ENCODE measurements at places on chromosomes 1 and 21.

DNA sequence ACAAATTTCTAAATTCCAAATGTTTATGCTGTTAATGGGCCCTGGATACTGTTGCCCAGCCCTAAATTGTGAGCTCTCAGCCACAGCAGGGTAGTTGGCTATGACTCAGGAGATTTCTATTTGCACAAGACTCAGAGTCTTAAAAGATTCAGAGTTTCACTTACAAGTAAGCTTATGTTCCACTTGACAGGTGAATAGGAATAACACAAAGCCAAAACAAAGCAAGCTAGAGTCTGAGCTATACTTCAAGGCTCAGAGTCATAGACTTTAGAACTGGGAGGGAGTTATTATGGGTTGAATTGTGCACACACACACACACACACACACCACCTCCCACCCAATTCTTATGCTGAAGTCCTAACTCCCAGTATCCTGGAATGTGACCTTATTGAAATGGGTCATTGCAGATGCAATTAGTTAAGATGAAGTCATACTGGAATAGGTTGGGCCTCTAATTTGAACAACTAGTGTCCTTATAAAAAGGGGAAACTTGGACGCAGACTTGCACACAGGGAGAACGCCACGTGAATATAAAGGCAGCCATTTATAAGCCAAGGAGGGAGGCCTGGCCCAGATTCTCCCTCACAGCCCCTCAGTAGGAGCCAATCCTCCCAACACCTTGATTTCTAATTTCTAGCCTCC is 30.2 kb downstream of the PRDX6 start:
- no peak for DNase-seq

DNA sequence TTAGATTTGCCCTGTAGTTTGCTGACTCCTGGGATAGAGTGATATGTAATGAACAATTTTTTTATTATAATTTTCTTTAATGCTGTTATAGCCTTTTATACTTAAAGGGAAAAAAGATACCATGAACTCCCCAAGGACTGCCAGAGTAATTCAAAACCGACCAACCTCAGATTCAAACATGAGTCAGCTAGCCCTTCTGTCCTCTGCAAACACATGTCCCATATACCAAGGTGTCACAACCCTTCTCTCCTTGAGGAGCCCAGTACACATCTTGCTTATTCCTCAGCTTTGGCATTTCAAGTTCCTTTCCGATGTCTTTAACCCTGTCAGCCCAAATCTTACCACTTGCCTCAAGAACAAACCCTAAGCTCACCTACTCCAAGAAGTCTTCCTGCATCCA is 184.9 kb downstream of the KCNH1 start:
- DNase-seq = no peak

- no peak for DNase-seq
These were observed 618.2 kb upstream of the CAMK1G start for GRCh38 chr1:208965351-208965750.

GRCh38 chr1:57325536-57325935 is 98.3 kb downstream of the DAB1 start:
- no peak for DNase-seq

GRCh38 chr21:32184485-32184884 is 94.4 kb downstream of the MIS18A start:
- DNase-seq = no peak

- no peak for DNase-seq
These were observed 31.1 kb downstream of the CNST start for GRCh38 chr1:246597340-246597739.

DNA sequence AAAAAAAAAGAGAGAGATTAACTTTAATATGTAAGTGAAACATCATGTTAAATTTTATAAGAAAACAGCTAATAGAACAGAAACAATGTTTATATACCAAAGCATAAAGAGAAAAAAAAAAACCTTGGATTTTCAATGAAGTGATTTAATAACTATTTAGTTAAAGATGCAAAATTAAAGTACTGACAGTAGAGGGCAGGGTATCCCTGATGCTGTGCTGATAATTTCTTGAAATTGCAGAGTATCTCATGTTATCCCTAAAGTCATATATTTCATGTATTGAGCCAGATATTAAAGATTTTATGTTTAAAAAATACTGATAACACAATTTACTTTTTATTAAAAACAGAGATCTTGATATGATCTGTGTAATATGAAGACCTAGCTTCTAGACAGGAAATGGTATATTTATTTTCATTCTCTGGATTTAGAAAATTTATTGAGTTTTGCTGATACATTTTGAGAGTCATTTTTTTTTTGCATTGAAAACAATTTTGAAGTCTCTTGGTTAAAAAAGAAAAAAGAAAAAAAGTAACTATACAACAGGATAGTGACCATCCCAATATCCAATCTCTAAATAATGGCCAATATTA is 273.2 kb downstream of the USP25 start:
- DNase-seq = no peak

DNA sequence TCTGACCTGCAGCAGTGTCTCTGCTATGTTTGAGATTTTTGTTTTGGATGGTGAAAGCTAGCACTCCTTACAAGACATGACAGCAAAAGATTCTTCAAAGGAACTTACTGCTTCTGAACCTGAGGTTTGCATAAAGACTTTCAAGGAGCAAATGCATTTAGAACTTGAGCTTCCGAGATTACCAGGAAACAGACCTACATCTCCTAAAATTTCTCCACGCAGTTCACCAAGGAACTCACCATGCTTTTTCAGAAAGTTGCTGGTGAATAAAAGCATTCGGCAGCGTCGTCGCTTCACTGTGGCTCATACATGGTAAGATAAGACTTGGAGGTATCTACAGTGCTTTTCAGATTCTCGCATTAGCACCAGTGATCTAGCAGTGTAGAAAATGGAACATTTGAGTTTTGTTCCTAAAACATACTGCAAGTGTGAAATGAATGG is 200.2 kb downstream of the PDE4B start:
- DNase-seq = no peak

GRCh38 chr1:46613661-46614603 is 2.7 kb downstream of the MOB3C start:
- no peak for DNase-seq

DNA sequence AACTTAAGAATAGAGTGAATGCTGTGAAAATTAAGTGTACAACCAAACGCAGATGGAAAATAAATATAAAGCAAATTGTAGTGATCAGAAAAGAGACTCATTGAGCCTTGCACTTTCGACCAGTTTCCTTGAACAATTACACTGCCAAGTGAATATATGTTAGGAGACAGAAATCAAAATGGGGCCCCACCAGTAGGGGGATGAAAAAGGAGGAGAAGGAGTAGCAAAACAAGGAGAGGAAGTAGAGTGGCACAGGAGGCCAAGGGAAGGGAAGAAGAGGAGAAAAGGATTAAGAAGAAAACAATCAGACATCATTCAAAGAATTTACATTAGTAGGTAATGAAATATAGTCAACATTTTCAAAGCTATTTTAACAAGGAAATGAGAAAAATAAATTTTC is 1770.6 kb downstream of the PLA2G4A start:
- DNase-seq = no peak

- DNase-seq = no peak
These were observed 805 bp downstream of the NRIP1 start for GRCh38 chr21:15063814-15064575.
